GM23248 (cell line): ENCODE measurements at places on chromosomes 12 and 14. TPM values are rescaled to one million over a fixed set of nuclear protein-coding genes. Genes with fewer than 3 reads are reported as not detected.

GRCh38 chr14:53963320-53964227 lies 6.9 kb upstream of the BMP4 start:
- no peak for DNase-seq
- H3K27me3 ChIP-seq: peaks cover 86% of the 10 kb centered on the region
- no peak overlapping the region for H3K4me3 ChIP-seq
- H3K36me3 ChIP-seq: no peaks in the 10 kb centered on the region

Gene TAMALIN
- 2.2 and 5.9 TPM in 2 replicates for total RNA-seq

DNA sequence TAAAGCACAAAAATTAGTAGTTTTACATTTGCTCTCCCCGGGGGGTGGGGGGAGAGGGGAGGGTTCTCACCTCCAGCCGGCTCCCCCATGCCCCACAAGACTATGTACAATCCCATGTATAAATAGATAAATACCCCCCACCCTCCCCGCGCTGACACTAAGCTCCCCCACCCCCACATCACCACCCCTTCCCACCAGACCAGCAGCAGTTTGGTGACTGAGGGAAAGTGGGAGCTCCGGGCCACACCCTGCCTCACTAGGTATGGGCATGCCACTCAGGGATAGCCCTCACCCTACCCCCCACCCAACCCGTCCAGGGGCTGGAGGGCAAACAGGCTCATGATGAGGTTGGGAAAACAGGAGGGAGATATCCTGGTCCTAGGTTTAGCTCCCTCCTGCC lies 1.9 kb upstream of the PRKAG1 start:
- peaks cover 21% of the 10 kb centered on the region for H3K36me3 ChIP-seq
- H3K27me3 ChIP-seq: no peaks in the 10 kb centered on the region
- H3K27ac ChIP-seq: no peak overlapping the region
- peaks cover 13% of the 10 kb centered on the region for H3K4me1 ChIP-seq
- no peak for DNase-seq
- H3K4me3 ChIP-seq: no peak overlapping the region

- H3K4me3 ChIP-seq: peak overlapping the region; percentile 73
- peaks cover 27% of the 10 kb centered on the region for H3K27me3 ChIP-seq
- no peak overlapping the region for H3K27ac ChIP-seq
- H3K36me3 ChIP-seq: no peaks in the 10 kb centered on the region
- DNase-seq: peak; percentile 69
- H3K4me1 ChIP-seq: no peaks in the 10 kb centered on the region
Observed at GRCh38 chr12:109714141-109714912, 702 bp downstream of the FAM222A start.

Gene PLEKHD1
- not detected in 2 replicates for total RNA-seq

DNA sequence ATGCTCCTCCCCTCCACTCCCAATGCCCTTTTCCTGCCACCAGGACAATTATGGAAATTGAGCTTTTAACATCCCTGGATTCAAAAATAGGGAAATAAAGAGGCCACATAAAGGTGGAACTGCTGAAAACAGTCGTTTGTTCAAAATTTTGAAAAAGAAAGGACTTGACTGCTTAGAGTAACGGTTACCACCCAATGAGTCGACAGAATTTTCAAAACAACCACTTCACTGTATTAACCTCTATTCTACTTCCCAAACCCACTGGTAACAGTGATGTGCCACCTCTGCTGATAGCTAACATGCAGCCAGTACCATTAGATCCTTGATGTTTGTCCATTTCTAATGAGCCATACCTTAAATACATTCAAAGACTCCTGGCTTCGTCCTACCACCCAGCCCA lies 4.9 kb downstream of the ST8SIA1 start:
- no peak for DNase-seq
- H3K4me3 ChIP-seq: no peak overlapping the region
- no peak overlapping the region for H3K27ac ChIP-seq
- H3K4me1 ChIP-seq: no peaks in the 10 kb centered on the region
- peaks cover 87% of the 10 kb centered on the region for H3K27me3 ChIP-seq
- H3K36me3 ChIP-seq: no peaks in the 10 kb centered on the region

Gene CLEC6A
- not detected in 2 replicates for total RNA-seq

- H3K27ac ChIP-seq: peak overlapping the region; percentile 16; the same call in 1 of the 2 replicates
- H3K27me3 ChIP-seq: no peaks in the 10 kb centered on the region
- H3K4me3 ChIP-seq: no peak overlapping the region
- DNase-seq: peak; percentile 89
Observed at GRCh38 chr14:56145965-56146364, 27.8 kb downstream of the PELI2 start.

DNA sequence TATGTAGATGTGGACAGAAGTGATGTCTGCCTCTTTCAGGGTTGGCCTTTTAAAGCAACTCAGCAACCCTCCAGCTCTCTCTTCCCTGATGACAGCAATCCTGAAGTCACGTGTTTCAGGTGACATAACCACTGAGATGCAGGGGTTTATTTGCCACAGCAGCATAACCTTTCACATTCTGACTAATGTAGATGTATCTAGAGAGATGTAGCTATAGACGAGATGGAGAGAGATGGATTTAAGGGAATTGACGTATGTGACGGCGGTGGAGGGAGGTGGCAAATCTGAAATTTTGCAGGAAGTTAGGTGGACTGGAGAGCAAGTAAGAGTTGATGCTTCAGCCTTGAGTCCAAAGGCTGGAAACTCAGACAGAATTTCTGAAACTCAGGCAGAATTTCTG lies 126.0 kb downstream of the ZFP36L1 start:
- no peaks in the 10 kb centered on the region for H3K27me3 ChIP-seq
- H3K4me1 ChIP-seq: peaks cover 73% of the 10 kb centered on the region
- H3K36me3 ChIP-seq: no peaks in the 10 kb centered on the region
- no peak overlapping the region for H3K4me3 ChIP-seq
- DNase-seq: no peak

DNA sequence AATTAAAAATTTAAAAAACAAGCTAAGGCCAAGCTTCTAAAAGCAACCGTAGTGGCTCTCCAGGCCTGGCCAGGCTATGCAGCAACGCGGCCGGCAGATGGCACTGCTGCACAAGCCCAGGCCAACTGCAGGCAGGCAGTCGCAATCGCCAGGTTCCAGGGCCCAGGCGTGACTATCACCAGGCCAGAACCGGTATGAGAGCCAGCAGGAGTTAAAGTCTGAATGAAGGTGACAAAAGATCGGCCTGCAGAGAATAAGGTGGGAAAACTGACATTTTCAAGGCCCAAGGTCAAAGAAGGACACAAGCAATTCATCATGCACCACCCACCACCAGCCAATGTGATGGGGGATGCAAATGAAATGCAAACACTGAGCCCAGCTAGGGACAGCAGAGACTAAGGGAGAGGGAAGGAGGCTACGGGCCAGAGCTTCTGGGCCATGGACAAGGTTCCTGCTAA lies 43.6 kb upstream of the ANO2 start:
- no peaks in the 10 kb centered on the region; the same call in 1 of the 2 replicates for H3K27me3 ChIP-seq
- no peak overlapping the region for H3K27ac ChIP-seq
- H3K4me3 ChIP-seq: no peak overlapping the region
- H3K4me1 ChIP-seq: no peaks in the 10 kb centered on the region

Gene CCDC198
- not detected in 2 replicates for total RNA-seq

GRCh38 chr14:21101802-21102413 lies 1.0 kb downstream of the TMEM253 start:
- no peak for DNase-seq
- no peaks in the 10 kb centered on the region for H3K36me3 ChIP-seq
- H3K27me3 ChIP-seq: no peaks in the 10 kb centered on the region
- H3K27ac ChIP-seq: no peak overlapping the region
- H3K4me1 ChIP-seq: peaks cover 32% of the 10 kb centered on the region
- H3K4me3 ChIP-seq: no peak overlapping the region

Gene KRT7
- total RNA-seq: 5.7 and 11.0 TPM in 2 replicates

Gene ZFHX2
- under 0.01 TPM in 1 of 2 replicates, not detected in the other for total RNA-seq

DNA sequence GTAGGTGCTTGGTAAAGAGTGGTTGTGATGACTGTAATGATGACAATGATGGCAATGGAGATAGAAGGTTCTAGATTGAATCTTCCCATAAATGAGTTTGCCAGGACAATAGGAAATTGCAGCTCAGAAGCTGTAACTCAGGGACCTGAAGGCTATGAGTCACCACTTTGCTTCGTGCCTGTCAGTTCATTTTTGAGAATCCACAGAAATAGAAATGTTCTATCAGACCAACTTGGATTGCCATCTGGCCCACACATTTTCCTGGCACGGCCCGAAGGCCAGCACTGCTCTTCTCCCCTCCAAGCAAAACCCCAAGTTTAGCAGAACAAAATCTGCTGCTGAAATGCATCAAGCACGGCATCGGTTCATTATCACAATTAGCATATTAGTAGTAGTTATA lies 1127.0 kb downstream of the BCL11B start:
- no peaks in the 10 kb centered on the region for H3K4me1 ChIP-seq
- no peaks in the 10 kb centered on the region for H3K27me3 ChIP-seq
- peak; percentile 2 for DNase-seq
- H3K4me3 ChIP-seq: no peak overlapping the region
- no peak overlapping the region for H3K27ac ChIP-seq

Gene CNTN1
- total RNA-seq: 0.32 and 0.51 TPM in 2 replicates
